Activated B cell treated with CpG ODN at 0.5 μM for 24 hours (primary cell): ENCODE measurements at places on chromosomes 2 and 18. TPM values are rescaled to one million over a fixed set of nuclear protein-coding genes. Genes with fewer than 3 reads are reported as not detected.

GRCh38 chr2:142082368-142082767 is 48.4 kb downstream of the LRP1B start:
- H3K27ac ChIP-seq, result no peak overlapping the region
- no peak for DNase-seq
- no peaks in the 10 kb centered on the region for H3K36me3 ChIP-seq

The CCDC68 gene
- 0.24 and 0.33 TPM in 2 replicates for total RNA-seq

The NEU4 gene
- total RNA-seq, result 0.10 and 0.31 TPM in 2 replicates

The VIL1 gene
- total RNA-seq, result 0.07 TPM in 1 of 2 replicates, not detected in the other

GRCh38 chr2:36044411-36044810 is 311.2 kb upstream of the CRIM1 start:
- H3K27ac ChIP-seq, result no peak overlapping the region
- H3K4me1 ChIP-seq, result no peaks in the 10 kb centered on the region
- no peak for DNase-seq
- no peak overlapping the region for H3K4me3 ChIP-seq

- no peak for DNase-seq
- H3K4me1 ChIP-seq, result no peaks in the 10 kb centered on the region
Observed at GRCh38 chr2:3493615-3494007, 25.7 kb downstream of the ADI1 start.

DNA sequence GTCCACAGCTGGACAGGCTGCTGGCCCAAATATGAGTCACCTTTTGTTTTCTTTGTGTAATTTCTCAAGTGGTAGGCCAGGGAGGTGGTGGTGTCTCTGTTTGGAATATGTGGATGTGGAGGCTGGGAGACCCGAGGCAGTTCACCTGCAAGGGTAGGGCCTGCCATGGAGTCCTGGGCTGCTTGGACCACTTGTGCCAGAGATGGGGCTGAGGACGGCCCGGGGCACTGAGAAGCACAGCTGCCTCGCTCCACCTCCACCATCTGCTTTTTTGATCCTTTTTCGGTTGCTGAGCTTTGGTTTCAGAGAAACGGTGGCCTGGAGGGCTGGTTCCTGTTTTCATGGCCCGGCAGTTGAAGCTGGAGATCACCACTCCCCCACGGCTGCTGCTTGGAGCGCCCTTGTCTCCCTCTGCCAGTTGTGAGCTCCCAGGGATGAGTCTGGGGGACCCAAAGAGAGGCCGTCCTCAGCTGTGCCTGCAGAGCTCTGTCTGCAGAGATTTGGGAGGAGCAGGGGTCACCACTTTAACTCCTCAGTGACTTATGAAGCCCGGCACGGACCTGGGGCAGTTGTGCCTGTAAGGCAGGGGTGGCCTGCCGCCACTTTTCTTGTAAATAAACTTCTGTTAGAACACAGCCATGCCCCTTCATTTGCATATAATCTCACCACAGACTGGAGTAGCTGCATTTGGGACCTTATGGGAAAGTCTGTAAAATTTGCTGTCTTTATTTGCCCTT is 67.6 kb upstream of the MCFD2 start:
- peak; percentile 65 for DNase-seq
- peaks cover 96% of the 10 kb centered on the region for H3K4me1 ChIP-seq
- peak overlapping the region; percentile 98 for H3K27ac ChIP-seq
- H3K4me3 ChIP-seq, result peak overlapping the region; percentile 76

The HRH4 gene
- total RNA-seq, result not detected in 2 replicates

DNA sequence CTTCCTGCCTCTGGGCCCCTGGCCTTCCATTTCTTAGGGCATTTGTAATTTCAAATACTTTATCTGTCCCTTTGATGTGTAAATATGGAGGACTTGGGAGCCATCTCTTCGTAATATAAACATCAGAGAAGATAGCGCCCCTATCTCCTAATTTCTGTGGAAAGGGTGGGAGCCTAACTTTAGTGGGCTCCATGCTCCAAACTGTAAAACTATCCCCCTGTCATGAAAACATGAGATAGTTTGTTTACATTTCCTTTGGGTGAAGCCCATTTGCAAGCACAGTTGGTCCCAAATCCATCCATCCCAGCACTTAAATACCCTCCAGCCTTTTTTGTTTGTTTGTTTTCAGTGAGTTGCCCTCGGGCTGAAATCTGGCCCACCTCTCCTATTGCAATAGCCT is 782.6 kb upstream of the FSHR start:
- H3K4me1 ChIP-seq, result no peaks in the 10 kb centered on the region
- no peak overlapping the region for H3K4me3 ChIP-seq
- H3K27me3 ChIP-seq, result no peaks in the 10 kb centered on the region
- no peaks in the 10 kb centered on the region for H3K36me3 ChIP-seq

GRCh38 chr2:6724605-6725140 is 141.0 kb downstream of the CMPK2 start:
- H3K36me3 ChIP-seq, result no peaks in the 10 kb centered on the region
- no peak overlapping the region for H3K27ac ChIP-seq
- H3K4me1 ChIP-seq, result no peaks in the 10 kb centered on the region

The OTX1 gene
- total RNA-seq, result not detected in 2 replicates

The GPBAR1 gene
- total RNA-seq, result 0.67 and 0.81 TPM in 2 replicates

DNA sequence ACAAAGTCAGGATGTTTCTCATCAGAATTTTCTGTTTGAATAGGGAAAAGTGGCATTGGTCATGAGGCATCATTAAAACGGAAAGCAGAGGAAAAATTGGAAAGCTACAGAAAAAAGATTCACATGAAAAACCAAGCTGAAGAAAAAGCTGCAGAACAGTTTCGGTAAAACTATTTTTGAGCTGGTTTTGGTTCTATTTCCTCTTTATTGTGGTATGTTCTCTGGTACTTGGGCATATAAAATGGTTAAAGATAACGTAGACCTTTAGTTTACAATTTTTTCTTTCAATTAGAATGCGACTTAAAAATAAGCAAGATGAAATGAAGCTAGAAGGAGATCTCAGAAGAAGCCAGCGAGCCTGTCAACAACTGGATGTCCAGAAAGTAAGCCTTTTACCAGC is 7.6 kb downstream of the GPATCH11 start:
- H3K27me3 ChIP-seq, result no peaks in the 10 kb centered on the region
- peak overlapping the region; percentile 71 for H3K4me3 ChIP-seq
- no peak for DNase-seq
- H3K4me1 ChIP-seq, result peaks cover 72% of the 10 kb centered on the region
- peaks cover 61% of the 10 kb centered on the region for H3K36me3 ChIP-seq

DNA sequence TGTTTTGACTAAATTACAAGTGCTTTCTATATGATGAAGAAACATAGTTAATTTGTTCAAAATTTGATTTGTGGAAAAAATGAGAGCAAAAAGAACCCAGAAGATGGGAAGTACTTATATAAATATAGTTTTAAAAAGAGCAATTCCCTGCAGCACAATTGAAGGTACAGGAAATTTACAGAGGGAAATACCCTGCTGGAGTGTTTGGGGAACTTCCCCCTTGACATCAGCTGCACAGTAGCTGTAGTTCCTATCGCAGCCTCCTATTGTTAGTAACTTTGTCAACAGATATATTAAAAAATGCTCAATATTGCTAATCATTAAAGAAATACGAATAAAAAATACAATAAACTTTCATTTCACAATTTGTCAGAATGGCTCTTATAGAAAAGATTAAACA is 1118.8 kb upstream of the ZEB2 start:
- H3K36me3 ChIP-seq, result no peaks in the 10 kb centered on the region
- H3K27me3 ChIP-seq, result no peaks in the 10 kb centered on the region
- peaks cover 40% of the 10 kb centered on the region for H3K4me1 ChIP-seq
- peak overlapping the region; percentile 50 for H3K27ac ChIP-seq

- DNase-seq, result no peak
- H3K36me3 ChIP-seq, result no peaks in the 10 kb centered on the region
- H3K27me3 ChIP-seq, result no peaks in the 10 kb centered on the region
Observed at GRCh38 chr2:164014068-164014731, 278.4 kb upstream of the FIGN start.

DNA sequence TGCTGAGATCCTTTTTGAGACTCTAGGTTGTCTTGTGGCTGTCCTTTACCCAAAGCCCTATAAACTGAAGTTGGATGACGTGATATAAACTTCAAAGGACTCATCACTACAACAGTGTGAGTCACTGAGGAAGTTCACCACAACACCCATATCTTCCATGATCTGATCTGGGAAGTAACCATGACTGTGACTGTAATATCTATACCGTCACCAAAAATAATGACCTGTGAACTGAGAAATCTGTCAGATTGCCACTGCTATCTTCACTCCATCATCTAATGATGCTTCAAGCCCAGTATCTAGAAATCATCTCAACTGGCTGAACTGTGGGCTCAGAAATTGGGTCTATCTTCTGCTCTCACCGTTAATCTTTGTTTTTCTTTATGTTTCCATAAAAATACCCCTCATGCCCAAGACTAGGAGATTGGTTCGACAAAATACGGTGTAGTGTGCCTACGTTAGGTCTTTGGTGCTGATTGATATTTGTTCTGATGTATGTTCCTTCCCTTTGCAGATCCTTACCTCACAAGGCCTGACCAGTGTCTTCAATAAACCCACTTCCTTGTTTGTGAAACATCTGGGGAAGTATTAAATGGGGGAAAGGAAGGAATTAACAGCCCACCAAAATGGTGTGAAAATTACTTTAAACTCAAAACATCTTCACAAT is 78.2 kb downstream of the MYL12B start:
- no peak overlapping the region for H3K4me3 ChIP-seq
- no peaks in the 10 kb centered on the region for H3K4me1 ChIP-seq
- no peaks in the 10 kb centered on the region for H3K27me3 ChIP-seq
- H3K36me3 ChIP-seq, result no peaks in the 10 kb centered on the region

DNA sequence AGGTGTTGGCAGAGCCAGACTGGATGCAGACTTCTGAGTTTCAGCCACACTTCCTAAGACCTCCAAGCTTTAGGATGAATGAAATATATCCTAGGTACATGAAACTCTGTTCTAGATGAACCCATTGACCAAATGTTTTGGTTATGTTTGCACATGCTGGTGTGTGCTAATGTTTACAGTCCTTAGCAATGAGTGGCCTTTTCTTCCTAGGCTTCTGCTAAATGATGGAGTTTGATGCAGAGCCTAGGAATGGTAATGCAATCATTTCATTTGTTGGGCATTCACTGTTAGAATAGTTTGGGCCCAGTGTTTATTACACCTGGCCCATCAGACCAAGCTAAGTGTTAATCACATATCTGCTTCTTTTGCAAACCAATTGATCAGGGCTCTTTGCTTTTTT is 464.7 kb downstream of the MEIS1 start:
- no peak overlapping the region for H3K27ac ChIP-seq
- no peaks in the 10 kb centered on the region for H3K27me3 ChIP-seq
- no peaks in the 10 kb centered on the region for H3K36me3 ChIP-seq
- H3K4me1 ChIP-seq, result no peaks in the 10 kb centered on the region
- DNase-seq, result no peak
- H3K4me3 ChIP-seq, result no peak overlapping the region

DNA sequence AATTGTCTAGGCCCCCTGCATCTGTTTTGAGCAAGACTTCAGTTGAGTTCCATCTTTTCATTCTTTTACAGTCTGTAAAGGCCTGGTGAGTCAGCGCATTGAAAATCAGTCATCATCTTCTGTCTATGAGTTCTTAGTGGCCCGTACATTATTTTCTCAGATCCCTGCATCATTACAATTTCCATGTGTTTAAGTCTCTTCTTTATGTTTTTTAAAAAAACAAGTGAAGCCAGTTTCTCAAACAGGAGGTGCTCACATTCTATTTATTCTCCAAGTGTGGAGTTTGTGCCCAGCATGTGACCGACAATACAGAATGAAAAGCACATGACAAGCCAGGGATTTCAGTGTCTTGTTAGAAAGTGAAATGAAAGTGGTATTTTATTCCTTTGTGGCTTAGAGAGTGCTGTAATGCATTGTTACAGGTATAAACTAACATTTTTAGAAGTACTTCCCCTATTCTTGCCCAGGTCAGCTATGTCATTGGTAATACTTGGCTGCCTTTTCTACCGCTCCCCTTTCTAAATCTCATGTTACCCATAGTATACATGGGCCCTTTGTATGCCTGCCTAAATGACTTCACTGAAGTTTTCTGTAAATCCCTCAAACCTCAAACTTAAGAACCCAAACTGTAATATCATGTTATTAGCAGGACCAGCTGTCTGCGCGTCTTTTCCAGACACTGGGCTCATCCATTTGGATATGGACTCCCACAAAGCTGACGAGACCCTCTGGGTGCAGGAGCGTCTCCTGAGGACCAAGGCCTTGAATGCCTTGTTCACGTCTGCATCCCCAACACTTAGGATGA is 67.6 kb downstream of the FEZ2 start:
- no peak for DNase-seq
- H3K27me3 ChIP-seq, result no peaks in the 10 kb centered on the region
- peaks cover 6% of the 10 kb centered on the region for H3K36me3 ChIP-seq
- no peak overlapping the region for H3K27ac ChIP-seq
- H3K4me1 ChIP-seq, result peaks cover 14% of the 10 kb centered on the region
- no peak overlapping the region for H3K4me3 ChIP-seq

- no peak for DNase-seq
- H3K4me1 ChIP-seq, result no peaks in the 10 kb centered on the region
- H3K27me3 ChIP-seq, result no peaks in the 10 kb centered on the region
- H3K4me3 ChIP-seq, result no peak overlapping the region
Observed at GRCh38 chr2:168060986-168061750, 186.2 kb downstream of the STK39 start.

DNA sequence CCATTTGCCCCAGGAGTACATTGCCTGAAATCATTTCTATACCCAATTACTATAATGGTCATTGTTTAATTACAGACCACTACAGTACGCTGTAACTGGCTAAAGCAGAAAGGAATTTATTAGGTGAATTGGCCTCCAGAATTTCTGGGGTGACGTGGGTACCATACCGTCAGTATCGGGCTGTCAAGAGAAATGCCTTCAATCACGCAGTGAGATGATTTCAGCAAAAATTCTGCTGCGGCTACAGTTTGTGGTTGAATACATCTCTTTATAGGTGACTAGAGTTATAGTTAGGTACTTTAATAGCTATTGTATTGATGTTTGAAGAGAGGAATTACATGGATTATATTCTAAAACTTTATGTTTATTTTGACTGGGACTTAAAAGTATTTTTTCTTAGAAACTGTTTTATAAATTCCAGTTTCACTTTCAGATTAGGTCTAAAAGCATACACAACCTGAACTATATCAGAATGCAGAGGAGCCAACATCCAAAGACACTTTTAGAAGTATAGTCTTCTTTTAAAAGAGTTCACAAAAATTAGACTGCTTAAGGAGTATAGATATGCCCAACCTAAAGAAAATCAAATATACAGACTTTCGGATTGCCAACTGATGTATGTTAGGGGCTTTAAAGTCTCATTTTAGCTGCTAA is 128.4 kb downstream of the TTC27 start:
- no peak overlapping the region for H3K27ac ChIP-seq
- no peak for DNase-seq
- no peaks in the 10 kb centered on the region for H3K27me3 ChIP-seq
- H3K36me3 ChIP-seq, result peaks cover 57% of the 10 kb centered on the region
- peak overlapping the region; percentile 72 for H3K4me3 ChIP-seq

- H3K27ac ChIP-seq, result no peak overlapping the region
- H3K36me3 ChIP-seq, result no peaks in the 10 kb centered on the region
- no peak for DNase-seq
- no peaks in the 10 kb centered on the region for H3K4me1 ChIP-seq
Observed at GRCh38 chr2:162686336-162686735, 152.2 kb downstream of the KCNH7 start.

GRCh38 chr2:12624905-12625598 is 91.7 kb upstream of the TRIB2 start:
- no peak overlapping the region for H3K4me3 ChIP-seq
- no peaks in the 10 kb centered on the region for H3K4me1 ChIP-seq
- H3K36me3 ChIP-seq, result no peaks in the 10 kb centered on the region
- DNase-seq, result no peak

The ASAP2 gene
- not detected in 2 replicates for total RNA-seq
